ENCODE measurements at places on chromosomes 13 and 19.

DNA sequence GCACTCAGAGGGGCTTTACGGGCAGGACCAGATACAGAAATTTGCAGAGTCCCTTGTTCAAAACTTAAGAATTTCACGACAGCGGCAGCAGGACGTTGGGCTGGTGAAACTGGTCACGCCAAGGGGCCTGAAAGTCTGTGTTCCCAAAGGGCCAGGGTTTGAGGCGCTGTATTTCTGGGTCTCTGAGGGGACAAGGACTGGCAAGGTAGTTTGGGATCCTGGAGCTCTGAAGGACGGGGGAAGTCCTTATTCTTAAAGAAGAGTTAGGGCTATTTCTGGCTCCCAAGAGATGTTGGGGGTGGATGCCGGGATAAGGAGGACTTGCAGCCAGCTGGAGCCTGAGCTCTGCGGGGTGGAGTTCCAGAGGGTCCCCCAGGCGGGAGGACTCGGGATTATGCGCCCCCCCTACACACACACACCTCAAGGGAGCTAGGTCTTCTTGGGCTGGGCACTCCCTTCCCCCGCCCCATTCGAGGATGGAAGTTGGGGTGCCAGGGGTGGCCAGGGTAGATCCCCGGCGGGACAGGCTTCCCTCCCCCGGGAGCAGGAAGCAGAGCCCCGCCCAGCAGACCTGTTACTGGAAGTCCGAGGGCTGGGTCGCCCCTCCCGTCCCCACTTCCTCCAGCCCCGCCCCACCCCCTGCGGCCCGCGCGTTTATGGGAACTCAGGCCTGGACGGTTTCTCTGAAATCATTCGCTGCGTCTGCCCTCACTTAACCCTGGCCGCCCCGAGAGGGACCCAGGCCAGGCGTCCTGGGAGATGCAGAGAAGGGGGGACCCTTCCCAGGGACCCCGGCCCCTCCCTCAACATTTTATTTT, 5.6 kb downstream of the BCL3 start:
- DNase-seq: peak; percentile 48

GRCh38 chr19:55253842-55254624, 4.8 kb downstream of the PPP6R1 start:
- no peak for DNase-seq

- no peak for DNase-seq
Observed at GRCh38 chr19:6945733-6946132, 58.4 kb downstream of the ADGRE1 start.

- DNase-seq: no peak
Observed at GRCh38 chr13:27311518-27312210, 41.0 kb downstream of the RASL11A start.

DNA sequence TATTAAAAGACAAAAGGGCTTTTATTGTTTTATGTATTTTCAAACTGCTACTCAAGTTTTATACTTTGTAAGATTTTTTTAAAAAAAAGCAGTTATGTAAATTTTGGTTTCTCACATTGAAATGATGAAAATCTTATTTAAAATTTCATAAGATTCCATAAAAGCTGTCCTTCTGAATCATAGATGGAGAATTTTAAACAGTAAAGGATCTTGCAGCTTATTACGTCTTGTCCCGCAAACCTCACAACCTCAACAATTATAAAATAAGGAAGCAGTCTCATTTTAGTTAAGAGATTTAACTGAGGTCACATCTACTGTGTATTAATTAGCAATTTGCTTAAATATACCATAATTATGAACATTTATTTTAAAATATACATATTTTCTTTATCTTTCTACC, 581.0 kb upstream of the SPRY2 start:
- no peak for DNase-seq

All from activated CD8-positive, alpha-beta memory T cell treated with anti-CD3 and anti-CD28 coated beads for 4 hours (primary cell).